ENCODE measurements at places on chromosomes 2 and 18. TPM values are rescaled to one million over a fixed set of nuclear protein-coding genes. Genes with fewer than 3 reads are reported as not detected.

- DNase-seq: no peak
- no peaks in the 10 kb centered on the region for H3K4me1 ChIP-seq
- no peaks in the 10 kb centered on the region for H3K27me3 ChIP-seq
- no peak overlapping the region for H3K27ac ChIP-seq
- no peak overlapping the region for H3K4me3 ChIP-seq
- peaks cover 10% of the 10 kb centered on the region for H3K36me3 ChIP-seq
Measured at GRCh38 chr2:127048618-127048935, 58.4 kb downstream of the BIN1 start.

DNA sequence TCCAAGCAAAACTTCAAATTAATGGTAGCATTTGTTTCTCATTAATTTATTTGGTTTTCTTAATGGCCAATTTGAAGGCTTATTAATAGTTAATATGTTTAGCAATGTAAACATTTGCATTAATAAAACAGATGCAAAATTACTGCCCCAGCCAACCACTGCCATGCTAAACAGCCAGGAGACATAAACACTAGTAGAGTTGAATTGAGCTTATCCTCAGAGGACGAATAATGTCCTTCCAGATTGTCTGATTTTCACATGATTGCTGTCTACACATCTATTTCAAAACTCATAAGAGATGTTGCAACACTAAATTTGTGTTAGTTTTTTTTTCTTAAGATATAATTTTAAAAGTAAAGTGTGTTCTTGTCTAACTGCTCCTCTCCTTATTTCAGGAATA, 128.5 kb downstream of the DCC start:
- H3K4me3 ChIP-seq: no peak overlapping the region
- no peak for DNase-seq
- H3K36me3 ChIP-seq: no peaks in the 10 kb centered on the region
- H3K27ac ChIP-seq: no peak overlapping the region
- H3K4me1 ChIP-seq: no peaks in the 10 kb centered on the region
- no peaks in the 10 kb centered on the region for H3K27me3 ChIP-seq

- H3K27me3 ChIP-seq: no peaks in the 10 kb centered on the region
- H3K4me3 ChIP-seq: peak overlapping the region; percentile 37
- H3K36me3 ChIP-seq: no peaks in the 10 kb centered on the region
- H3K27ac ChIP-seq: peak overlapping the region; percentile 68
Measured at GRCh38 chr2:113894156-113894743, 4.4 kb downstream of the ACTR3 start.

GRCh38 chr2:112637289-112637660, 8.5 kb upstream of the SLC20A1 start:
- DNase-seq: no peak
- no peak overlapping the region for H3K27ac ChIP-seq
- H3K4me1 ChIP-seq: no peaks in the 10 kb centered on the region

Gene SP5
- 0.57 TPM for total RNA-seq

GRCh38 chr18:23243178-23243577, 107.9 kb downstream of the CABLES1 start:
- no peak for DNase-seq
- H3K27me3 ChIP-seq: no peaks in the 10 kb centered on the region
- peaks cover 5% of the 10 kb centered on the region for H3K36me3 ChIP-seq
- no peak overlapping the region for H3K27ac ChIP-seq
- H3K4me1 ChIP-seq: no peaks in the 10 kb centered on the region

- no peaks in the 10 kb centered on the region for H3K36me3 ChIP-seq
- H3K27ac ChIP-seq: no peak overlapping the region
- no peak for DNase-seq
- no peaks in the 10 kb centered on the region for H3K4me1 ChIP-seq
- no peaks in the 10 kb centered on the region for H3K27me3 ChIP-seq
Measured at GRCh38 chr2:203659331-203660049, 46.9 kb upstream of the CD28 start.

DNA sequence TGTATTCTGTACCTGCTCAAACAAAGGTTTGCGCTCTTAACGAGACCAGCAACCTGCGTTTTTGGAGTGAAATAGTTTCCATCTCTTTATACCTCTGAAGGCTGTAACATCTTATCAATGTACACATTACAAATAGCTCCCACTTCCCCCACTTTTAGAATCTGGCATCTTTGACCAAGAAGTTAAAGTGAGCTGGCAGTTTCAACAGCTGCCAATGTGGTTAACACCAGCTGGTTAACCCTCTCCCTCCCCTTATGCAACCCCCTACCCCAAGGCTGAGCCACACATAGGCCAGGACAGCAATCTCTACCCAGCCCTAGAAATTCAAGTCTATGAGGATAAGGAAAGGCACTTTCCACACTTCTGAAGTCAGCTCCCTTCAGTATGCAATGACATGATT, 2.2 kb upstream of the SERTAD2 start:
- H3K36me3 ChIP-seq: no peaks in the 10 kb centered on the region
- peaks cover 36% of the 10 kb centered on the region for H3K4me1 ChIP-seq
- no peaks in the 10 kb centered on the region for H3K27me3 ChIP-seq
- no peak overlapping the region for H3K27ac ChIP-seq
- DNase-seq: no peak

Gene CFC1
- total RNA-seq: not detected

Gene MC2R
- total RNA-seq: not detected

Gene UGP2
- total RNA-seq: 110 TPM

Gene ORC4
- 33.1 TPM for total RNA-seq

Gene SFTPB
- not detected for total RNA-seq

Gene MOB4
- 47.1 TPM for total RNA-seq

DNA sequence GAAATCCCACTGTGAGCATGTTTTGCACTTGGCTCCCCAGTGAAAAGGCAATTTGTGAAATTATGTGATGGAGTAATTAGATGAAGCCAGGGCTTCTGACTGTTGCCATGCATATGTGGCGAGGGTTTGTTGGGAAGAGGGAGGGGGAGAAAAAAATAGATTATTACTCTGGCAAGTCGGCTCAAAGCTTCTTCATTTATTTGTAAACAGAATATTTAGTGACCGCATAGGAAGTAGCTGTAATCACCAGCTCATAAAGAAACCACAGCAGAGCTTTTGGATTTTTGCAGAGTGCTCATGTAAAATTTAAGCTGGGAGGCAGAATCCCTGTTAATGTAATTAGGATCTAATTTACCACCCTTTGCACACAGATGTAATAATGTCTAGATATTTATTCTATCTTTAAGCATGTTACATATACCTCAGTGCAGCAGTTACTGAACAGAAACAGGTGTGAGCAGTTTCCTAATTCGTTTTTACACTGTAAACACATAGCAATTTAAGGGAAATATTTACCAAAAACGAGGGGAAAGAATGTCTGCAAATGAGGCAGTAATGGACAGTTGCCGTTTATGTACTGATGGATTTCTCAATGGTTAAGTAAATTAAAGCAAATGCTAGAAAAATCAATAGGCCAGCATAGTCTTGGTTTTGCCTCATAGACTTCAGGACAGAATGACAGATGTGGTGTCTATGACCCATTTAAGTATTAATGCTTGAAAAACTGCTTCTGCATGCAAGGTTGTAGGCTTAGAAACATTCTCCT, 87.9 kb downstream of the MEIS1 start:
- no peaks in the 10 kb centered on the region for H3K27me3 ChIP-seq
- no peak overlapping the region for H3K4me3 ChIP-seq
- DNase-seq: no peak
- H3K27ac ChIP-seq: no peak overlapping the region
- peaks cover 10% of the 10 kb centered on the region for H3K4me1 ChIP-seq

DNA sequence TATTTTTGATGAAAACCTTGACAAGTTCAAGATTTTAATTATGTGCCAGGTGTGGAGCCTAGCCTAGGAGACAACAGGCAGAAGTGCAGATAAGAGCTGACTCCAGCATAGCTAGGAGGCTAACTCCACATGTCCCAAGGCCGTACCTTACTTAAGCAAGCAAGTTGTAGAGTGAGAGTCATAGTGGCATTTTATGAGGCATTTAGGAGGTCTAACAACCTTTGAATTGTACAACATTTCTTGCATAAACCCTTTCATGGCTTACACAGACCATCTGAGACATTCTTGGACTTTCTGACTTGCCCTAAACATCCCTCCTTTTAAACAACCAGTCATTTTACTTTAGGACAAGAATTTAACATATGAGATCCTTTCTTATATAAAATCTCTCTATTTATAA, 8.3 kb upstream of the SUCLG1 start:
- H3K4me3 ChIP-seq: no peak overlapping the region
- no peaks in the 10 kb centered on the region for H3K27me3 ChIP-seq
- no peaks in the 10 kb centered on the region for H3K36me3 ChIP-seq
- H3K27ac ChIP-seq: no peak overlapping the region
- DNase-seq: no peak

DNA sequence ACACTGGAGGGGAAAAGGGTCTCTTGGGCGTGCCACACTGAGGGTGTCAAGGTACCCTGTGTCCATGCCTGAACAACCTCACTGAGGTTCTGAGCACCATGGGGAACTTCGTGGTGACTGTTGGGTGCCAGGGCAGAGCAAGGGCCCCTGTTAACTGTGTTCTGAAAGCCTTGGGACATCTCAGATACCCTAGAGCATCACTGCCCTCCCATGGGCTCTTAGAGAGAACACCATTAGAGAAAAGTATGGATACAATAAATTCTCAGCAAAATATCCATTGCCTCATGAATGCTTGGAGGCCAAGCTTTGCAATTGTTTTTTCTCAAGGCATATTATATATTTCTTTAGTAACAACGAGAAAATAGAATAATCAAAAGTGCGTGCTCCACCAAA, 488.5 kb upstream of the NRP2 start:
- H3K4me1 ChIP-seq: no peaks in the 10 kb centered on the region
- no peak overlapping the region for H3K4me3 ChIP-seq
- no peak overlapping the region for H3K27ac ChIP-seq
- H3K27me3 ChIP-seq: no peaks in the 10 kb centered on the region
- no peak for DNase-seq

Gene RFTN2
- 7.4 TPM for total RNA-seq

Gene HTR2B
- total RNA-seq: 0.22 TPM

DNA sequence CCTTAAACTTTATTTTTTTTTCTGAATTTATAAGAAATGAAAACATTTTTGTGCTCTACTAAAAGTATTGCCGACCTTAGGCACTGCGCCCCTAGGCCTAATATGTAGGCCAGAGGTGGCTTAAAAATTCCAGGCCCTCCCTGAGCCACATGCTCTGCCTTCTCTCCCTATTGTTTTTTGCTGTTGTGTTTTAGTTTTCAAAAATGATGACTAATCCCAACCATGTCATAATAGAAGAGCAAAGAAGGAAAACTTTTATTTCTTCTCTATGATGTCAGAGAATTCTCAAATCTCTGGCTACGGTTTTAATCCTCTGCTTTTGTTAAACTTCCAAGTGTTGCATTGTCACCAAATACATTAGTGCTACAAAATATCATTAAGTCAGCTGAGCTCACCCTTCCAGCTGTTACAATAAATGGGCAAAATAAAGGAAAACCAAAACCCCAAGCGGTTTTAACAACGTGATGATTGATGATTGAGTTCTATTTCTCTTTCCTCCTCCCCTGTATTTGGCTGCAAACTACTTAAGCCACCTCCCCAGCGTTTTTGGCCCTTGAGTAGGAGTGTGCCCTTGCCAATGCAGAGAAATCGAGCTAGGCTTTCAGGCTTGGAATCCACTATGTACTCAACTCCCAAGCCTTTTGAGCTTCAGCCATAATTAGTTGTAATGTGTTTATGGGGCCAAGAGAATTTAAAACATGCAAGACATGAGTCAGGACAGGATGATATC, 163.5 kb upstream of the POU3F3 start:
- no peaks in the 10 kb centered on the region for H3K36me3 ChIP-seq
- DNase-seq: no peak
- H3K4me3 ChIP-seq: no peak overlapping the region
- H3K27me3 ChIP-seq: no peaks in the 10 kb centered on the region
- H3K27ac ChIP-seq: no peak overlapping the region
- H3K4me1 ChIP-seq: no peaks in the 10 kb centered on the region

DNA sequence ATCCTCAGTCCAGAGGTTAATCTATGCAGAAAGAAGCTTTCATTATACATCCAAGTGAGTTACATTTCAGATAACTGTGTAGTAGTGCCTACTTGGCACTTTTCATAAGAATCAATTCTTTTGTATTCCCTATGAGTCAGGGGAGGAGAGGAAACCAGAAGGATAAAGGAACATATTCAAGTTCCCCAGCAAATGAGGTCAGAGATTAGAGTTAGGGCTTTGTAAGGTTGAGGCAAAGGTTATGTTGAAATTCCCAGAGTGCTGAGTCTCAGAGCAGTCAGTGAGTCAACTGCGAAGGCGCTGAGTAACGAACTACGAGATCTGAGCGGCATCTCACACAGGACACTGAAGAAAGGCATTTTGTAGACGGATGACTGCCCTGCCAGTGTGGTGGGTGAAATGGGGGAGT, 25.1 kb upstream of the ME2 start:
- H3K4me3 ChIP-seq: no peak overlapping the region
- DNase-seq: no peak
- H3K36me3 ChIP-seq: no peaks in the 10 kb centered on the region
- H3K27ac ChIP-seq: peak overlapping the region; percentile 70

Gene SLC5A7
- total RNA-seq: not detected

- H3K27ac ChIP-seq: no peak overlapping the region
- no peak overlapping the region for H3K4me3 ChIP-seq
- no peaks in the 10 kb centered on the region for H3K4me1 ChIP-seq
- no peaks in the 10 kb centered on the region for H3K36me3 ChIP-seq
- DNase-seq: no peak
Measured at GRCh38 chr2:166634706-166635105, 140.7 kb upstream of the SCN7A start.

All from esophagus squamous epithelium (tissue), 5 donors.